ENCODE measurements at places on chromosomes 1 and 21.

DNA sequence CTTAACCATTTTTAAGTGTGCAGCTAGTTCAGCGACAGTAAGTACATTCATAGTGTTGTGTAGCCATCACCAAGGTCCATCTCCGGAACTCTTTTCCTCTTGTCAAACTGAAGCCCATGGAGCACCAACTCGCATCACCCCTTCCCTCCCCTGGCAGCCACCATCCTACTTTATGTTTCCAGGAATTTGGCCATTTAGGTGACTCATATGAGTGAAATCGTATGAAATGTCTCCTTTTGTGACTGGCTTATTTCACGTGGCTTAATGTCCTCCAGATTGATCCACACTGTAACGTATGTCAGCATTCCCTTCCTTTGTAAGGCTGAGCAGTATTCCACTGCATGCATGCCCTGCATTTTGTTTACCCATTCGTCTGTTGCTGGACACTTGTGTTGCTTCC lies 2.5 kb downstream of the COL6A2 start:
- no peak for DNase-seq

DNA sequence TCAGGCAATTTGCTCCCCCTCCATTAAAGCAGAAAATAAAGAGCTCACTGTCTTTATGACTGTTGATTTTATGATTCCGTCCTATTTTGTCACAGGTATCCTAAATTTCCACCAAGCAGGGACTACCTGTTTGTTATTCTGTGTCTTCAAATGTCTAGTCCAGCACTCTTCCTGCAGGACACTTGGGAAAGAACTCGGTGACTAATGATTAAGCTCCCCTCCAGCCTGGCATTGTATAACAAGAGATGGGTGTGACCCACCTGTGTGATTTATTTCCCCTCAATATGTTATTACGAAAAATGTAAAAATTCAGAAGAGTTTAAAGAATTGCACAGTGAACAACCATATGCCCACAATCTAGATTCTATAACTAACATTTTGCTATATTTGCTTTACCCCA lies 42.9 kb upstream of the LRRN2 start:
- DNase-seq = no peak

DNA sequence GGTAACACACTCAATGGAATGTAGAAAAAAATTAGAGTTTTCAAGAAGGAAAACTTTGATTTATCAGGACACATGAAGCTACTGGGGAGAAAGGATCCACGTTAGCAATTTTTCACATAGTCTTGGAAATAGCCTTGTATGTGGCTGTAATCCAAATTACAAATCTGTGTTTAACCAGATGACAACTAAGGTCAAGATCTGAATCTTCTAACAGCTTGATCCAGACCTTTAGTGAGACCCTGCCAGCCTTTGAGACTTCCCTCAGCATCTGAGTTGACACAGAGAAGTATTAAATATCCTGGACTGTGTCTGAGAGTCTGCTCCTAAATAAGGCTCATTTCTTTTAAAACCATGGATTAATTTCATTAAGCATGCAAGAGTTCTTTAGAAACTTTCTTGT lies 135.9 kb upstream of the KCNK2 start:
- no peak for DNase-seq

DNA sequence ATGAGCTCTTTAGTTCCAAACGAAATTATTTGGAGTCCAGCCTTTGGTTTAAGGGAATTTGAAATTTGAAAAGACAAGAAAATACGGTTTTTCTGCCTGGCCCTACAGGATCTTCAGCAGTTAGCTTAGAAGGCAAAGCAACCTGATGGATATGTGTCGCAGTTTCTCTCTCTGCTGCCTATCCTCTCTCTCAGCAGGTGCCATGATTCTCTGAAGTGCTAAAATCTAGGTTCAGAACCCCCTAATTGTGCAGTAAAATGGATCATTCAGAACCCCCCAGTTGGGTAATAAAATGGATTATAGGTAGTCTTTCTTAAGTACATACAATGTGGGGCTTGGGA lies 446 bp upstream of the DEPDC1 start:
- no peak for DNase-seq

GRCh38 chr1:7422081-7422480 lies 349.0 kb upstream of the VAMP3 start:
- DNase-seq = no peak

GRCh38 chr21:36422279-36423098 lies 37.3 kb downstream of the CHAF1B start:
- DNase-seq = no peak

DNA sequence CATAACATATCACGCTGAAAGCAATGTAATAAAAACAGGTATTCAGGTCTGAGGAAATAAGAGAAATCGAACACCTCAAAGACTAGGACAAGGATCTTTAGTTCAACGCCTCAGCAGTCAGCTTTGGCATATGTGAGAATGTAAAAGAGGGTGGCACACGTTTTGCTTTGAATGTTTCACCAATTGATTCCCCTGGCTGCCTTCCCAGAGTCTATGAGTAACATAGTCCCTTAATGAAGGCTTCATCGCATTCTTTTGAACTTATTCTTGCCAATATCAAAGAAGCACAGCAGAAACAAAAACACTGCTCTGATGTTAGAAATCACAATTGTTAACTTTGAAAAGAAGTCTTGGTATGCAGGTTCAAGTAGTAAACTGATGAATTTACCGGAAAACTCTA lies 764.8 kb downstream of the ADGRL2 start:
- no peak for DNase-seq

DNA sequence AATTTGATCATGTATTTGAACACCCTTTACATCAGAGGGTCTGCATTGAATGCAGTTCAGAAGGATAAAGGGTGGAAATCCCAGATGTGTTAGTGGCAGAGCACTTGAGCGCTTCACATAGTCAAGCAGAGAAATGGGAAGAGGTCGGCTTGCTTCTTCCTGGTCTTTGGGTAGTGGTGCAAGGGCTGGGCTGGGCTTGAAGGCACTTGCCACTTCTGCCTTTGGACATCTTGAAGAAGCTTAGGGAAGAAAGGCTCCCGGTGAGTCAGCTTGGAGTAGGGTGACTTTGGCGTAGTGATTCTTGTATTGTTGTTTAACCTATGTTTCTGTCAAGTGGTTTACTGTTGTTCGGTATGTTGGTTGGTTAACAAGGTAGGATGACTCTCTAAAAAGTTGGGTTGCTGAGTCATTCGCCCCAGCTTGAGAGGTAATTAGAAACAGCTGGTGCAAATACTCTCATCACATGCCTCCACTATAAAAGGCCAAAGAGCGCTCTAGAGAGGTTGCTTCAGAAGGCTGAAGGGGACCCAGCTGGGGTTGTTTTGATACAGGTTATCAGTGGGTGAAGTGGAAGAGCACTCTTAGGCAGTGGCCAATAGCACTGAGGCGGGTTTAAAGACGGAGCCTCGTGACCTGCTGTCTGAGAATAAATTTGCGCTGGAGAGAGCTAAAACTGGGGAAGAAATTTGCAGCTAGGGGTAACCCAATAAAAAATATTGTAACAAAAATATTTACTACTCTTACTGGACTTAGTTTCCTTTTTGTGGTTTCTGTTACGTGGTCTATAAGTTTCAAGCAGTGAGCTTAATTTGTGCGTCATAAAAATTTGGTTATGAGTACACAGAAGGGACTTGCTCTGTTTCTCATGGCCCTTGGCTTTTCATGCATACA lies 1.4 kb downstream of the BACH1 start:
- DNase-seq = peak; percentile 21

DNA sequence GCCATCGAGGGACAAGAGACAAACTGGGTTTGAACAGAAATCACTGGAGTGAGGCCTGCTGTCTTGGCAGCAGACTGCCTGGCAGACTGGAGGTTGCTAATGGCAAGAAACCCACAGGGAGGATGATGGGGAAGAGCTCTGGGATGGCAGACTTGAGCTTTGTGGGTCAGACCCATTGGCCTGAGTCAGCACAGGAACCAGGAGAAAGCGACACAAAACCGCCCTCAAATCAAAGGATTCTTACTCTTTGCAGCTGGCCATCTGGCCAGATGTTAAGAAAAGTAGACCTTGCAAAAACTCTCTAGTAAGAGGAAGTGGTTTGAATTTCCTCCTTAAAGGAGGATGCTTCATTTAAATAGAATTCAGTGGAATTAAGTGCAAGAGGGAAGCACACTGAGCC lies 195.2 kb upstream of the JUN start:
- DNase-seq = no peak

GRCh38 chr1:100835866-100836842 lies 58.5 kb downstream of the EXTL2 start:
- no peak for DNase-seq

GRCh38 chr1:46489638-46490405 lies at the start of gene DMBX1:
Gene DMBX1, plus strand, starts transcription at chr1:46489836. Its CDS starts 17,175 bp downstream, at chr1:46507011.
- no peak for DNase-seq
